ENCODE measurements at places on chromosomes 3 and 15. TPM values are rescaled to one million over a fixed set of nuclear protein-coding genes. Genes with fewer than 3 reads are reported as not detected.

The FBXO22 gene
- 8.5 TPM for total RNA-seq

The CYP11A1 gene
- 0.71 TPM for total RNA-seq

DNA sequence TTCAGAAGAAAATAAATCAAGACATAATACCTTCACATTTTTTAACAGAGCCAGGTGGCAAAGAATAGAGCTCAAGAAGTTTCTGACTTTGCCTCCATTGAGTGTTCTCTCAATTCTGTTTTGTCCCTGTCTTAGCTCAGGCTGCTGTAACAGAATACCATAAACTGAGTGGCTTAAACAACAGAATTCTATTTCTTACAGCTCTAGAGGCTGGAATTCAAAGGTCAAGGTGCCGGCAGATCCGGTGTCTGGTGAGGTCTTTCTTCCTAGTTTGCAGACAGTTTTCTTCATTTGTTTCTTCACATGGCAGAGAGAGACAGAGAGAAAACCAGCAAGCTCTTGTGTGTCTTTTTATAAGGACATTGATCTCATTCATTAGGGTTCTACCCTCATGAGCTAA is 25.6 kb downstream of the IQCH start:
- H3K27ac ChIP-seq = no peak overlapping the region
- no peak for DNase-seq
- no peaks in the 10 kb centered on the region for H3K27me3 ChIP-seq
- no peaks in the 10 kb centered on the region for H3K4me1 ChIP-seq

- no peak overlapping the region for H3K4me3 ChIP-seq
- H3K4me1 ChIP-seq = no peaks in the 10 kb centered on the region
- DNase-seq = no peak
- H3K27me3 ChIP-seq = no peaks in the 10 kb centered on the region
- H3K27ac ChIP-seq = no peak overlapping the region
Measured at GRCh38 chr3:190446573-190447279, 3.0 kb downstream of the TMEM207 start.

DNA sequence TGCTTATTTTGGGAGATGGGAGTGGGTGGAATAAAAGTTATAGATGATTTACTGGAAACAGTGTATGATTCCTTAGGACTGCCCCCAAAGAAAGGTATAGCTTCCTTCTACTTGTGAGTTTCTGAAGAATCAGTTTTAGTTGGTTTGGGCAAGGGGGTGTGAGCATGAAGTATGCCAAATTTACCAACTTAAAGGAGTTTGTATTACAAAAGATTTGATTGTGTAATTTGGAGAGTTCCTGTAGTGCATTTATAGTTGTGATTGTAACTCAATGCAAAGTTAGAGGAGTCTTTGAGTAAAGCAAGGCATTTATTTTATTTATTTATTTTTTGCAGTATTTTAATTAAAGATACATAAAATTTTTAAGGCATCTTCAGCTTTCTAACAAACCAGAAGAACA is 42.8 kb downstream of the TSC22D2 start:
- no peaks in the 10 kb centered on the region for H3K4me1 ChIP-seq
- H3K27me3 ChIP-seq = no peaks in the 10 kb centered on the region
- H3K27ac ChIP-seq = no peak overlapping the region
- H3K4me3 ChIP-seq = no peak overlapping the region

DNA sequence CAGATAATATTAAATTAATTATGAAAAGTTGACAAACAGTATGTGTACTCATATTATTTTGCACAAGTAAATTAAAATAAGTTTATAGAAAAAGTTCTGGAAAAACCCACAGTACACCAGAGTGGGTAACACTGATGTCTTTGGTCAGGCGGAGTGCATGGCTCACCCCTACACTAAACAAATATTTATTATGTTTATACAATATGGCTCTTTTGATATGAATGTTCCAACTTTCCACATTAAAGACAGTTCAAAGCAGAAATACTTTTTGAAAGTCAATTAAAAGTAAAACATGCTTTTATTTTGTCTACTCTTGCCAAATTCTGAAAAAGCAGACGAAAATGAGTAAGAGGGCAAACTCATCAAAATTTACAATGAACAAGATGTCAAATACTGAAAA is 56.2 kb upstream of the DCBLD2 start:
- no peak overlapping the region for H3K4me3 ChIP-seq
- no peaks in the 10 kb centered on the region for H3K36me3 ChIP-seq
- no peak for DNase-seq
